ENCODE measurements at places on chromosomes 16 and 17.

- no peak for DNase-seq
Observed at GRCh38 chr16:29898804-29899515, 390 bp downstream of the SEZ6L2 start.

GRCh38 chr16:67191411-67191994 is 452 bp upstream of the E2F4 start:
- DNase-seq = no peak

GRCh38 chr17:58706351-58707140 is 14.1 kb downstream of the RAD51C start:
- DNase-seq = no peak

DNA sequence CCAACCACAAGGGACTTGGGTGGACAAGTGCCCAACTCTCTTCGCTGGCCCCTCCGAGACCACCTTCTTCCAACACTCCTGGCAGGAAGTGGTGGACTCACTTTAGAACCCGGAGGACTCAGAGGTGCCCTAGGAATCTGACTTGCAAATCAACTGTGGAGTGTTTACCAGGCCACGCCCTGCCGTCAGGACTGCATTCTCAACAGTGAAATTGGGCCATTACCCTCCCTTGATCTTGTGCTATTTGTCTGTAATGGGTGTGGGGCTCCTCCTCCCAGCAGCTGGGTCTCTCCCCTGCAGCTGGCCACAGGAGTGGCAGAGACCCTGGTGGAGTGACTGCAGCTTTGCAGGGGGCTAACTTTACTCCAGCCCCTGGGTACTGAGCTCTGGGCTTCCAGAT is 212.2 kb upstream of the RPL38 start:
- DNase-seq = no peak

DNA sequence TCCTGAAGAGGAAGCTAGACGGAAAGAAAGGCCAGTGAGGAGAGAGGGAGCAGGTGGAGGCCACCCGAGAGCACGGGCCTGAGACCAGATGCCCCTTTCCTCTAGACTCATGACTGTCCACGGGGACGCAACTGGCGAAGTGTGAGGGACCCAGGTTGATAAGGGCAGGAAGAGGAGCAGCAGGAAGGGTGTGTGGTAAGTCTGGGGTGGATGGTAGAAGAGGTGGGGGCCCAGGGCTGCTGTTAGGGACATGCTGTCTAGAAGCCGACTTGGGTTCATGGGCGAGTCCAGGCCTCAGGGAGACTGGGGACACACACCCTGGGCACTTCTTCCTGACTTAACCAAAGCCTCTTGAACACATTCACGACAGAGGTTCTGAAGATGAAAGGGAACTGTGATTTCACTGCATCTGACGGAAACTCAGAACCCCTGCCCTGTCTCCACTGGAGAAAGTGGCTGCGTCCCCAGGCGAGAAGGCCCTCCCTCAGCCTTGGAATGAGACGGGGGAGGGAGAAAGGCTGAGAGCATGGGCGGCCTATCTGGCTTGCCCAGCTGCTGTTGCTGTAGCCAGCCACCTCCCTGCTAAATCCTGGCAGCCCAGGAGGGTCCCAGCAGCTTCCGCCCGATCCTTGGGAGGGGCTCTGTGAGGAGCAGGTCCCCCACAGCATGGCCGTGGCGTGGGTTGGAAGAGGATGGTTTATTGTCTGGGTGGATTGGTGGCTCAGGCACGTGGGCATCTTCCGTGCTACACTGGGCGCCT is 6.0 kb downstream of the HIC1 start:
- no peak for DNase-seq

DNA sequence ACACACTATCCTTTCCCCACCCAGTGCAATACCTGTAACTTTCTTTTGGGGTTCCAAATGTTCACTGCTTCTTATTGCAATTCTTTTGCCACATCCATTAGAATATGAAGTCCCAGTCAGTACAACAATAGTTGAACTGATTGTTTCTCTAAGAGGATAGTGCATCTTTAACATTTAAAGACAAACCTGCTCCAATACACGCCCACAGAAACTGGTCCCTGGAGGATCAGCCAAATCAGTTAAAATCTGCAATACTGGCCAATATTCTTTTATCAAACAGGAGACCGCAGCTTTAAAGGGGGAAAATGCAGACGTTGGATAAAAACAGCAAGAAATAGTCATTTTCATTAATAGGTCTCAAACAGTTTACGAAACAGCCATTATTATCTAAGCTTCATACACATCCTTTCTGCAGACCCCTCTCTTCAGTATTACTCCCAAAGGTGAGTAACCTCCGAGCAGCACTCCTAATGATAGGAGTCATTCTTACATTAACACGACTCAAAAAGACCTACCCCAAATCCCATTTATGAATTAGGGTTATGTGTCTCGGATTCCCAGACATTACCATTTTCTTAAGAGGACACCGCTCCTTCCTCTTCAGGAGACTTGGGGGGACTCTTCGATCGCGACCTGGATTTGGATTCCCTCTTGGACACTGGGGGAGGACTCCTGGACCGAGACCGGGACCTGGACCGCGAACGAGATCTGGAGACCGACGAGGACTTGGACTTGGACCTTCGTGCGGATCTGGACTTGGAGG is 1.4 kb downstream of the SRSF2 start:
- no peak for DNase-seq

- no peak for DNase-seq
Observed at GRCh38 chr16:84461413-84462295, 42.8 kb downstream of the MEAK7 start.

DNA sequence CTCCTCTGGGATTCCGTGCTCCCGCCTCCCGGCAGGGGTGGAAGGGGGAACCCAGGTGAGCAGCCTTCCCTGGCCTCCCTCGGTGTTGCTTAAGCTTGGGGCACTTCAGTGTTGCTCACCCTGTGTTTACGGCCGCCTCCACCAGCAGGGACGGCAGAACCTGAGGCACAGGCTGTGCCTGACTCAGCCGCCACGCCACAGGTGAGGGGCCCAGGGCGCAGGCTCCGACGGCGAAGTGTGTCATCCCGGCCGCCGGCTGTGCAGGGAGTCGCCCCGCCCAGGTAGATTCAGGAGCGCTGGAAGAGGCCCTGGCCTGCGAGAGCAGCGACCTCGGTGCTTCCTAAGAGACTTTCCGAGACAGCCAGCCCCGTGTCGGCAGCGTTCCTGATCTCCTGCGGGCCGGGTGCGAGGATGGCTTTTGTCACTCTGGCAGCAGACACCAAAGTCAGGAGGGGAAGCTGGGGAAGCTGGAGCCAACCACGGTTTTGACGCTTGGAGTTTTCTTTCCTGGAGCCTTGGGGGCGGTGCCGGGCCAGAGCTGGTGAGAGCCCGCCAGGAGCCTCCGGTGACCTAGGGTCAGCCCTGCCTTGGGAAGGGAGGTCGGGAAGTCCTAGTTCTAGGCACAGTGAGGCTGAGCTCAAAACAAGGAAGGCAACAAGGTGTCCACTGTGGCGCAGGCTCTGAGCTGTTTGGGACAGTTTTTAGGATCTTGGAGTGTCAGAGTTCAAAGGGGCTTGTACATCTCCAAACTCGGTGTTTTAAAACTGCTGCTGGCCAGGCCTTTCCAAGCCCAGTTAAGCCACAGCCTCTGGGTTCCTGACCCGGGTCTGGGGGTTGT is 2.1 kb downstream of the GSE1 start:
- DNase-seq = no peak

DNA sequence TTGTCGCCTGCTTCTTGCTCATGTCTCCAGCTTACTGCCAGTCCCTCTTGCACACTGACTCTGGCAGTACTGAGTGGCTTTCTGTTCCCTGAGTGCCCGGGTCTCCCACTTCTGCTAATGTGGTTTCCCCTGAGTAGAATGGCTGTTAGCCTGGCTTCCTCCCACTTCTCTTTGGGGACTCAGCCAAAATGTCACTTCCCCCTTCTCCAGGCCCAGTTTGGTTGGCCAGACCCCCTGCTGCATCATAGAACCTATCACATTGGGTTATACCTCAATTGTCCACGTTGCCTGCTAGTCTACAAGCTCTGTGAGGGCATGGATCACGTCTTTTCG is 304.4 kb downstream of the HS3ST3B1 start:
- peak; percentile 74 for DNase-seq

- no peak for DNase-seq
Observed at GRCh38 chr17:59756236-59756818, 48.9 kb downstream of the VMP1 start.

All from Ammon's horn (tissue), 1 donor.